ENCODE measurements at places on chromosomes 2 and 18.

GRCh38 chr2:181805228-181806038 lies 86.1 kb upstream of the ITPRID2 start:
- no peak for DNase-seq

DNA sequence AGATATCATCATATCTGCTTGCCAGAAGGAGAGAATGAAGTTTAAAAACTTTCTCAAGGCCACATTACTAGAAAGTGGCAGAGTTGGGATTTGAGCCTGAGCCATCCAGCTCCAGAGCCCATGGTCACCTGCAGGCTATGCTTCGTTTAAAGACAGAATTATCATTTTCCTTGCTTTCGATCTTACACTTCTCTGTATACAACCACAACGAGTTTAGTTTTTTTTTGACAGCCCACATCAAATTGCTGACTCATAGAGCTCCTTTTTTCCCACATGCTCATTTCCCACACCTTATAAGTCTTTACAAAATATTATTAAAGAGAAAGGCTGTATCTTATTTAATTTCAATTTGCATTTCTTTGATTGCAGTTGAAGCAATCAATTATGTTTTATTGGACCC lies 6.5 kb downstream of the PLEK start:
- no peak for DNase-seq

DNA sequence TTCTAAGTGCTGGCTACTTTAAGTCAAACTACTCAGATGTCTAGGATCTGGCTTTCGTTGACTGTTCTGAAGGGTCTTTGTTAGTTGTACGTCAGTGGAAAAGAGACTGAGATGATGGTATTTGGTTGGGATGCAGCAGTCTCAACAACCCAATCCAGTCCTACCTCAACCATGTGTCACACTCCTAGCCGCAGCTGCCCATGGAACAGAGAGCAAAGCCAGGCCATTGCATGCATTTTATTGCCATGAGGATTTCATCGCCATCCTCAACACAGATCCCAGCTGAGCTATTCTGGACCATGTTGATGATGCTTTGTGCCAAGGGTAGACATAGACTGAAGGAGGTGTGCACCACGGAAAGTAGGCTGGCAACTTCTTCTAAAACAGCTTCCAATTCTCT lies 97.3 kb upstream of the STK39 start:
- DNase-seq: no peak

DNA sequence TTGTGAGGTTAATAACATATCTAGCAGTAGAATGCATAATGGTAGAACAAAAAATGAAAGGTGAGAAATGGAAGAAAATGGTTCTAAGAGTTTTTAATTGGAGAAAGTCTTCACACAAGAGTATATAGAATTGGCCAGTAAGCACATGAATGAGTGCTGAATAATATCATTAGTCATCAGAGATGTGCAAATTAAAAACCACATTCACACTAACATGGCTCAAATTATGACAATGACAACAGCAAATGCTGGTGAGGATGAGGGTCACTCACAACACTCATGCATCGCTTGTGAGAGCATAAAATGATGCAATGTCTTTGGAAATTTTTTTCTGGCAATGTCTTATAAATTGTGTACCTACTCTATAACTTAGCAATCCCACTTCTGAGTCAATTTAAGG lies 1355.4 kb upstream of the ACVR2A start:
- DNase-seq: no peak

DNA sequence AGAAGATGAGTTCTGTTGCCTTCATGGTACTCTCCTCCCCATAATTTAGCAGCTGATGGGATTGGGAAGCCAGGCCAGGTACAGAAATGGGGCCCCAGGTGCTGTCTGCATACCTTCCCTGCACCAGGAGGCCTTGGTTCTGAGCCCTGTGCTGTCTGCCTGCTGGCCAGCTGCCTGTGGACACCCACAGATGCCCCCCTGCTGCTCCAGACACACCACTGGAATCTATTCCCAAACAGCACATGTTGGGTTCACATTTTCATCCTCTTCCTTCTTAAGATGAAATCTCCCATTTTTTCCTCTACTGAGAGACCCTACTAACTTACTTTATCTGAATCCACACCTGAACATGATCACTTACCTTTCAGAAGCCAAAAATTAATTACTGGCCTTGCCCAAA lies 152.0 kb upstream of the CCDC68 start:
- no peak for DNase-seq

- no peak for DNase-seq
Measured at GRCh38 chr2:12071318-12071717, 324.9 kb downstream of the LPIN1 start.

DNA sequence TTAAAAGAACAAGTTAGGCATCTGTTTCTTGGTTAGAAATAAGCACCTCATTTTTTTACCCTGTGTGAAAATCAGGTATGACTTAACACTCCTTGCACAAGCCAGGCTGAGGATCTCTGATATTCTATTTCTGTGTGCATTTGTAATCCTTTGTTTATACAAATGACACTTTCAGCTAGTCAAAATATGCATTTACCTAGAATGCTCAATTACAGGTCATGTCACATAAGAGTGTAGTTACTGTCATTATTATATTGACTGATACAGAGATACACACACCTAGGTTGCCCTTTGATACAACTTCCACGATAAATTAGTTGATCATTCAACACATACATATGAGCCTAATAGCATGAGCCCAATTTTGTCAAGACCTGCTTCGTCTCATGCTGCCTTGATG lies 144.3 kb downstream of the CHST9 start:
- DNase-seq: no peak

DNA sequence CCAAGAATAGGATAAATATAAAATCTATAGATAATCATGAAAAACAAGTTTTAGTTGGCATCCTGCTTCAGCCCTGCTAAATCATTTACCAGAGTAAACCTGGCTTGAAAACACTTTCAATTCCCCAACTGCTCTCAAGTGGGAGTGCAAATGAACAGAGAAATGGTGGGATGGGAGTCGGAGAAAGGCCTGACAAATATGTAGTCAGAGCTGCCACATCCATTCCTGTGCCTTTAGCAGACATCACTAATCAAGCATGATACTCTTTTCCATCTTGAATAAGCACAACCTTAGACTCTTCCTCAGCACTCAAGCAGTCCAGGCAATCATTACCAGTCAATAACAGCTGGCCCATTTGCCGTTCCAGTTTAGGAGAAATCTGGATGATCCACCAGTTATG lies 101.3 kb downstream of the ANKRD44 start:
- no peak for DNase-seq

DNA sequence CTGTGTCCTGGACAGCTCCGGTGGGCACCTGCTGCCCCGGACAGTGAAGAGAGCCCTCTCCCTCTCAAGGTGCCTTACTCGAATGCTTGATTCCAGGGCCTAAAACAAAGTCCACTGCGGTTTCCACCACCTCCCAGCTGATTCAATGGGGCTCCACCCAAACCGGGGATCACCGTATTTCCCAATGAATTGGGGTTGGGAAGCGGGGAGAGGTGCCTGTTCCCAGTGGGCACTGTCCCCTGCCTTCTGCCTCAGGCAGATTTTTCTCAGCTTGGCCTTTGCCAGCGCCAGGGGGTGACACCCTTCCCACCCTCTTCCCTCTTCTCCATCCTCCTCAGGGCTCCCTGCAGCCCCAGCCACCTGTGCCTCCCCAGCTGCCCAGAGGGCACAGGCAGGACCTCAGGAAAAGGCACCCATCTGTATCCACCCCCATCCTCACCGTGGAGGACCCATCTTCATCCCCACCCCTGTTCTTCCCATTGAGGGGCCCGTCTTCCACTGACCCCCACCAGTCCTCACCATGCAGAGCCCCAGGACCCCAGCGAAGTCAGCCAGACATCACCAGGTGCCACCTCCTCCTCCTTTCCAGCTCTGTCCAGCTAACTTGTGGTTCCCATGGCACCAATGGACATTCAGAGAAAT lies 66.7 kb upstream of the HPCAL1 start:
- no peak for DNase-seq
